CD4-positive, CD25-positive, alpha-beta regulatory T cell (primary cell): ENCODE measurements at places on chromosomes 1 and 21.

DNA sequence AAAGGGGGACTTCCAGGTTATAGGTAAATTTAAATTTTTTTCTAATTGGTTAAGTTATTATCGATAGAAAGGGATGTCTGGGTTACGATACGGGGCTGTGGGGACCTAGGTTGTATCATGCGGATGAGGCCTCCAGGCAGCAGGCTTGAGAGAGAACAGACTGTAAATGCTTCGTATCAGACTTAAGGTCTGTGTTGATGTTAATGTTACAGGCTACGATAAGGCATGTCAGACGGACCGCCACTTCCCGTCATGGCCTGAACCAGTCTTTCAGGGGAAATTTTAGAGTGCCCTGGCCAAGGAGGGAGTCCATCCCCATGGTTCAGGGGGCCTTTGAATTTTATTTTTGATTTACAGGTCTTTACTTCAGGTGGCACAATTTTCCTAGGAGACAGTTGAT lies 16.7 kb downstream of the ABCG1 start:
- peaks cover 91% of the 10 kb centered on the region for H3K4me1 ChIP-seq
- peak overlapping the region; percentile 82 for H3K4me3 ChIP-seq

DNA sequence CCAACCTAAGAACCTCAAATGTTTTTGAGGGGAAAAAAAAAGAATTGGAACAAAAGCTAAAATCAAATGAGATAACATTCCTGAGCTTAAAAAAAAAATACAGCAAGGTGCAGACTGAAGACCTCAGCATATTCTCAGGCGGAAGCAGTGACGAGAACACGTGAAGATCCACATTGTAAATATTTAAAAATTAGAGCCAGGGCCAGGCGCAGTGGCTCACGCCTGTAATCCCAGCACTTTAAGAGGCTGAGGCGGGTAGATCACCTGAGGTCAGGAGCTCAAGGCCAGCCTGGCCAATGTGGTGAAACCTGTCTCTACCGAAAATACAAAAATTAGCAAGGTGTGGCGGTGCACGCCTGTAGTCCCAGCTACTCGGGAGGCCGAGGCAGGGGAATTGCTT lies 15.7 kb downstream of the TFB2M start:
- peaks cover 79% of the 10 kb centered on the region for H3K36me3 ChIP-seq
- no peak for DNase-seq
- H3K4me1 ChIP-seq, result no peaks in the 10 kb centered on the region
- H3K27ac ChIP-seq, result no peak overlapping the region
- no peak overlapping the region for H3K4me3 ChIP-seq
- no peaks in the 10 kb centered on the region for H3K27me3 ChIP-seq

- H3K27ac ChIP-seq, result no peak overlapping the region
- no peak for DNase-seq
- no peaks in the 10 kb centered on the region for H3K36me3 ChIP-seq
- peaks cover 66% of the 10 kb centered on the region for H3K4me1 ChIP-seq
Measured at GRCh38 chr1:10514490-10515235, 39.9 kb downstream of the PEX14 start.

DNA sequence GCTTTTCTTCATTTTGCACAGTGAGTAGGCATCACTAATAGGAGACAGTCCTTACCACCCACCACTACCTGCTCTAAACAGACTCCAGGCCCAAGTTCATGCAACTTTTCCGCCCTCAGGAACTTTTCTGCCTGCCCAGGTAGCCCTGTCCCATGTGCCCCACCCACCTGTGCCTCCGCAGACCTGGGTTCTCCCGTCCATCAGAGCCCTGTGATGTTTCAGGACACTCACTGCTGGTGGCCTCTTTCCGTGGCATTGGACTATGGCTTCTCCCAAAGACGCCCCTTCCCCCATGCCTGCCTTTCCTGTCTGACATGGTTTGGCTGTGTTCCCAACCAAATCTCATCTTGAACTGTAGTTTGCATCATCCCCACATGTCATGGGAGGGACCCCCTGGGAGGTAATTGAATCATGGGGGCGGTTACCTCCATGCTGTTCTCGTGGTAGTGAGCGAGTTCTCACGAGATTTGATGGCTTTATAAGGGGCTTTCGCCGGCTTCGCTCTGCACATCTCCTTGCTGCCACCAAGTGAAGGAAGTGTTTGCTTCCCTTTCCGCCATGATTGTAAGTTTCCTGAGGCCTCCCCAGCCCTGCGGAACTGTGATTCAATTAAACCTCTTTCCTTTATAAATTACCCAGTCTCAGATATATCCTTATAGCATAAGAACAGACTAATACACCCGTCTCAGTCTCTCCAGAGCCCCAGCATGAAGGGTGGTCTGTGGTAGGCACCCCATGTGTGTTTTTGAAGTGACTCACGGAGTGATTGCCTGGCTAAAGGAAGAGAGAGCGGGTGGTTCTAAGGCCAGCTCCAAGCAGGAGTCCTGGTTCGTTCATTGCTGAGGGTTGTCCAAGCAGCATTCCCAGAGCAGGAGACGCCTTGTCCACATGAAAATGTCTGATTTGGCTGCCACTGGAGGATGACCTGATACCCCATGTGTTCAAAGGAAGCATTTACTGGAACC lies 86.0 kb upstream of the ZBTB40 start:
- DNase-seq, result no peak
- H3K4me1 ChIP-seq, result no peaks in the 10 kb centered on the region
- H3K27ac ChIP-seq, result no peak overlapping the region
- no peaks in the 10 kb centered on the region for H3K36me3 ChIP-seq

- H3K27me3 ChIP-seq, result no peaks in the 10 kb centered on the region
- no peak overlapping the region for H3K4me3 ChIP-seq
- no peak for DNase-seq
- H3K36me3 ChIP-seq, result no peaks in the 10 kb centered on the region
Measured at GRCh38 chr1:106621853-106622252, 434.6 kb upstream of the PRMT6 start.

GRCh38 chr21:23402929-23403520 lies 2204.3 kb downstream of the MRPL39 start:
- H3K27ac ChIP-seq, result no peak overlapping the region
- no peaks in the 10 kb centered on the region for H3K36me3 ChIP-seq
- no peak overlapping the region for H3K4me3 ChIP-seq

- H3K4me1 ChIP-seq, result no peaks in the 10 kb centered on the region
- no peaks in the 10 kb centered on the region for H3K36me3 ChIP-seq
- no peak for DNase-seq
- H3K4me3 ChIP-seq, result no peak overlapping the region
Measured at GRCh38 chr1:7726623-7727022, 44.5 kb upstream of the VAMP3 start.

DNA sequence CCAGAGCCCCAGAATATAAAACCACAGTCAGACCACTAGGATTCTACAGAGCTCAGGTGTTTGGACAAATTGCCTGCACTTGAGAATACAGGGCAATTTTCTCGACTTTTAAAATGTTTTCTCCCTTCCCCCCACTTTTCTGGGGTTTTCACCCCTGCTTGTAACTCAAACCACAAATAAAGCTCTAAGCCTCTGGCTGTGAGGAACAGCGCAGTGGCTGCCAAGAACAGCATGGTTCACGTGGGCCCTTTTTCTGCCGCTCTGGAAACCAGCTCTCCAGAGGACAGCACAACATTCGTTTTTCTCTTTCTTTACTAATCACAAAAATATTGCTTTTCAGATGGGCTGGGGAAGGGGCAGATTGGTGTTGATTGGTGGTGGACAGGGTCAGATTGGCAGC lies 102.2 kb upstream of the JUN start:
- no peak overlapping the region for H3K4me3 ChIP-seq
- no peaks in the 10 kb centered on the region for H3K27me3 ChIP-seq
- H3K36me3 ChIP-seq, result no peaks in the 10 kb centered on the region

- H3K4me1 ChIP-seq, result peaks cover 74% of the 10 kb centered on the region
- peak overlapping the region; percentile 73 for H3K4me3 ChIP-seq
- H3K36me3 ChIP-seq, result no peaks in the 10 kb centered on the region
Measured at GRCh38 chr1:111214884-111215283, 12.6 kb upstream of the CHI3L2 start.

- H3K4me1 ChIP-seq, result no peaks in the 10 kb centered on the region
- no peak overlapping the region for H3K4me3 ChIP-seq
- H3K27ac ChIP-seq, result no peak overlapping the region
- H3K36me3 ChIP-seq, result no peaks in the 10 kb centered on the region
- no peaks in the 10 kb centered on the region for H3K27me3 ChIP-seq
Measured at GRCh38 chr1:213533125-213533524, 454.6 kb upstream of the PROX1 start.

GRCh38 chr1:16063226-16063829 lies 10.1 kb downstream of the FAM131C start:
- no peaks in the 10 kb centered on the region for H3K36me3 ChIP-seq
- H3K27ac ChIP-seq, result no peak overlapping the region
- DNase-seq, result no peak
- H3K4me1 ChIP-seq, result no peaks in the 10 kb centered on the region

- no peak overlapping the region for H3K4me3 ChIP-seq
- DNase-seq, result no peak
- no peaks in the 10 kb centered on the region for H3K36me3 ChIP-seq
- H3K4me1 ChIP-seq, result peaks cover 21% of the 10 kb centered on the region
- H3K27me3 ChIP-seq, result peaks cover 43% of the 10 kb centered on the region
Measured at GRCh38 chr1:156645056-156645455, 3.1 kb downstream of the BCAN start.

- DNase-seq, result no peak
- no peak overlapping the region for H3K27ac ChIP-seq
- no peaks in the 10 kb centered on the region for H3K4me1 ChIP-seq
- no peaks in the 10 kb centered on the region for H3K27me3 ChIP-seq
Measured at GRCh38 chr1:56920591-56921001, 45.2 kb downstream of the C8B start.

DNA sequence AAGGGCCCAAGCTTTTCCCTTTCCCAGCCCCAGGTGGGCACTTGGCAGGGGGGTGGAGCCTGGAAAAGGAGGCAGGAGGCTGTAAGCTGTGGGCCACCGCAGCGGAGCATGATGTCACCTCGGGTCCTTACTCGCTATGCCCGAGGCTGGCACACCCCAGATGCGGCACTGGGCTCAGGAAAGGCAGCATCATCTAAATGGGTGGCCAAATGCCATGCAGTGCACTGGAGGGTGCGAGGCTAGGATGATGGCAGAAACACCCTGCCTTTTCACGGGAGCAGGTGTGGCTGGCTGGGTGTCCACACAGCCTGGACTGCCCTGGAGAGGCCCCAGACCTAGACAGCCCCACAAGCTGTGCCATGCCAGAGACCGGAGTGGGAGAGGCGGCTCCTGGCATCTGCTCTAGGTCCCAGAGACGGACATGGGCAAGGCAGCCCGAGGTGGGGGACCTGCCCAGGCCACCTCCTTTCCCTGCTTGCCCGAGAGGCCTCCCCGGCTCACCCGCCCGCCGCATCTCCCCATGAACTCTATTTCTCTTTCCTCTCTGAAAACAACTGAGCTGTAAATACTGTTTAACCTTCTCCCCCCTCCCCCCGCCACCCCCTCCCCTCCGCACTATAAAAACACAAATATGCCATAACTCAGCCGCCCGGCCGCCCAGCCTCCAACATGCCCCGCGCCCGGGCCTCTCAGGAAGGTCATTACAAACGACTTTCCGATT lies 124.7 kb downstream of the CASZ1 start:
- H3K27me3 ChIP-seq, result no peaks in the 10 kb centered on the region
- no peak overlapping the region for H3K4me3 ChIP-seq
- DNase-seq, result no peak
- H3K27ac ChIP-seq, result no peak overlapping the region
- H3K4me1 ChIP-seq, result no peaks in the 10 kb centered on the region

GRCh38 chr1:209885403-209886218 lies 52.4 kb upstream of the SYT14 start:
- H3K27ac ChIP-seq, result no peak overlapping the region
- peaks cover 5% of the 10 kb centered on the region for H3K27me3 ChIP-seq

- H3K4me1 ChIP-seq, result peaks cover 4% of the 10 kb centered on the region
- no peak for DNase-seq
- peaks cover 13% of the 10 kb centered on the region for H3K27me3 ChIP-seq
- no peaks in the 10 kb centered on the region for H3K36me3 ChIP-seq
- no peak overlapping the region for H3K27ac ChIP-seq
Measured at GRCh38 chr1:226487921-226488320, 60.6 kb upstream of the STUM start.

- peak overlapping the region; percentile 64 for H3K4me3 ChIP-seq
- H3K36me3 ChIP-seq, result no peaks in the 10 kb centered on the region
- H3K4me1 ChIP-seq, result peaks cover 21% of the 10 kb centered on the region
- H3K27me3 ChIP-seq, result no peaks in the 10 kb centered on the region
Measured at GRCh38 chr1:53367503-53368313, 39.8 kb upstream of the LRP8 start.

GRCh38 chr1:202167708-202168415 lies 7.5 kb upstream of the PTPN7 start:
- H3K4me3 ChIP-seq, result no peak overlapping the region
- no peaks in the 10 kb centered on the region for H3K36me3 ChIP-seq
- no peak overlapping the region for H3K27ac ChIP-seq
- DNase-seq, result no peak
- peaks cover 34% of the 10 kb centered on the region for H3K4me1 ChIP-seq

GRCh38 chr1:30320581-30320890 lies 402.8 kb downstream of the MATN1 start:
- H3K4me3 ChIP-seq, result no peak overlapping the region
- H3K27ac ChIP-seq, result no peak overlapping the region
- DNase-seq, result no peak
- H3K36me3 ChIP-seq, result no peaks in the 10 kb centered on the region
- no peaks in the 10 kb centered on the region for H3K4me1 ChIP-seq

GRCh38 chr1:117250061-117250606 lies 39.4 kb upstream of the VTCN1 start:
- no peak for DNase-seq
- H3K36me3 ChIP-seq, result no peaks in the 10 kb centered on the region
- H3K27ac ChIP-seq, result no peak overlapping the region

GRCh38 chr1:3651930-3652547 lies at the start of gene TP73:
Gene TP73 (plus strand): TSS chr1:3652516. CDS start chr1:3682366, 29,850 bp downstream.
- H3K36me3 ChIP-seq, result peaks cover 1% of the 10 kb centered on the region
- no peak within 1 kb of the TSS for H3K27ac ChIP-seq
- no peak for DNase-seq
- no peak within 1 kb of the TSS for H3K4me3 ChIP-seq
- peaks cover 38% of the 10 kb centered on the region for H3K4me1 ChIP-seq
- peaks cover 4% of the 10 kb centered on the region for H3K27me3 ChIP-seq

- no peak for DNase-seq
- no peaks in the 10 kb centered on the region for H3K36me3 ChIP-seq
- peaks cover 18% of the 10 kb centered on the region for H3K27me3 ChIP-seq
- no peak overlapping the region for H3K4me3 ChIP-seq
- peaks cover 9% of the 10 kb centered on the region for H3K4me1 ChIP-seq
Measured at GRCh38 chr1:212512816-212513559, 80.3 kb downstream of the NENF start.

DNA sequence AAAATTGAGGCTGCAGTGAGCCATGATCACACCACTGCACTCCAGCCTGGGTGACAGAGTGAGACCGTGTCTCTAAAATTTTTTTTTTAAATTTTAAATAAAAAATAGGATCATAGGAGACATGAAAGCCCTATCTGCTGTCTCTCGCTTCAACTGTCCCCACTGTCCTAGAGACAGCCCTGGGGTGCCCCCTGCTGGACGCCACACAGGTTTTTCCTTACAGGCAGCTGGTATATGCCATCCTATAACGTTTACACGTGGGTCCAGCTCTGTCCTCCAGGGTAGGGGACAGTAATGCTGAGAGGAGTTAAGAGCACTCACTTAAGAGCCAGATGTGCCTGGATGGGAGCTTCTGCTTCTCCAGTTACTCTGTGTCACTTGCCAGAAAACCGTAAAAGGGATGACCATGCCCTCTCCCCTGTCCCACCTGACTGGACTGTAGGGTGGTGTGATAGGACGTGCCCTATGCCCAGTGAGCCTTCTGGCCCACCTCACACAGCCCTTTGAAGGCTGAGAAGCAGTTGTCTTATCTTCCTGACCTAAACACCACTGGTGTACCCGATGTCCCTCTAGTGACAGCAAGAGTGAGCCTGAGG lies 8.5 kb downstream of the FBXO2 start:
- H3K27ac ChIP-seq, result no peak overlapping the region
- no peaks in the 10 kb centered on the region for H3K36me3 ChIP-seq
- no peak overlapping the region for H3K4me3 ChIP-seq
- H3K27me3 ChIP-seq, result no peaks in the 10 kb centered on the region
- peak; percentile 82 for DNase-seq

GRCh38 chr1:99963041-99963795 lies 6.6 kb upstream of the SLC35A3 start:
- no peak for DNase-seq
- no peaks in the 10 kb centered on the region for H3K4me1 ChIP-seq
- no peaks in the 10 kb centered on the region for H3K36me3 ChIP-seq
